ENCODE measurements at places on chromosomes 12 and 14.

GRCh38 chr12:3049611-3050249, 27.4 kb upstream of the TSPAN9 start:
- no peak overlapping the region for H3K27ac ChIP-seq
- H3K4me1 ChIP-seq = peaks cover 8% of the 10 kb centered on the region
- no peak overlapping the region for H3K4me3 ChIP-seq
- peak; percentile 73 for DNase-seq
- no peaks in the 10 kb centered on the region for H3K27me3 ChIP-seq

- H3K27me3 ChIP-seq = no peaks in the 10 kb centered on the region
- H3K36me3 ChIP-seq = no peaks in the 10 kb centered on the region
- H3K27ac ChIP-seq = no peak overlapping the region
- no peak for DNase-seq
- no peak overlapping the region for H3K4me3 ChIP-seq
Measured at GRCh38 chr12:132276066-132276826, 53.1 kb downstream of the GALNT9 start.

DNA sequence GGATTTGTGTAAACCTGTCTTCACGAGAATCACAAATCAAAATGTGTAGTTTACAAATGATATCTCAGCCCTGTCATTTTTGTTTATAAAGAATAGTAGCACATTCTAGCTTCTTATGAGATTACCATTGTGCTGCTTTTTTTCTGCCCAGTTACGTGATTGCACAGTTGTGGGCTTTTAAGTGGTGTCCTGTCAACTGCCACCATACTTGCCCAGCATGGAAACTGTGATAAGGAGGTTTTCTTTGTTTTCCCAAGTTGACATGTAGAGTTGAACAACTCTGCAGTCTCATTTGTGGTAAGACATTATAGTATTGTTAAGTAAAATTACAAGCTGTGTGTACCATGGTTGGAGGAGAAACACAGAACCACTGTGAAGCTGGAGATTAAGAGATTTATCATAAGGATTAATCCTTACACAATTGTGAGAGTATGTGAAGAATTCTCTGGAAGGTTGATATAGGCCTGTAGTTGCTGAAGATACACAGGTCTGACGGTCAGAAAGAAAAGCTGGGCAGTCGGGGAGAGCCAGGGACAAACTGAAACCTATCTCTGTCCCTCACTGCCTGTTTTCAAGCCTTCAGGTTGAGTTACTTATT, 12.2 kb downstream of the CHURC1 start:
- no peak overlapping the region for H3K27ac ChIP-seq
- DNase-seq = no peak
- H3K27me3 ChIP-seq = no peaks in the 10 kb centered on the region
- H3K4me3 ChIP-seq = no peak overlapping the region
- peaks cover 44% of the 10 kb centered on the region for H3K36me3 ChIP-seq

DNA sequence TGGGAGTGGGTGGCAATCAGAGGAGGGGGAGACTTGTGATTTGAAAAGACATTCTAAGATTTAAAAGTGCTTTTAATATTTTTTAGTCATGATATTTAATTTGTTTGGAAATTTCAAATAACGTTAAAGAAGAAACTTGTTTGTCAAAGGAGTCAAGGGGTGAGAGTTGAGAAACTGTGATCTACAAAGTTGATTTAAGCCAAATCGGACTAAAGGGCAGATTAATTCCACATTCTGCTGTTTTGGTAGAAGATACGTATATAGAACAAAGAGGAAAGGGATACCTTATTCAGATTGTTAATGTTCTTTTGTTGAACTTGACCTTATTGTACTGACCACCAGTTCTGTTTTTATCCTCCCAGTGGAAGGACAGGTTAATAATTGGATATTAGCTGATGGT, 6.7 kb downstream of the EIF4B start:
- no peak for DNase-seq
- no peak overlapping the region for H3K27ac ChIP-seq
- H3K4me3 ChIP-seq = no peak overlapping the region
- no peaks in the 10 kb centered on the region for H3K27me3 ChIP-seq
- H3K4me1 ChIP-seq = peaks cover 24% of the 10 kb centered on the region

- no peak overlapping the region for H3K27ac ChIP-seq
- H3K4me3 ChIP-seq = no peak overlapping the region
- no peaks in the 10 kb centered on the region for H3K4me1 ChIP-seq
Measured at GRCh38 chr12:40378691-40379090, 153.9 kb downstream of the LRRK2 start.

DNA sequence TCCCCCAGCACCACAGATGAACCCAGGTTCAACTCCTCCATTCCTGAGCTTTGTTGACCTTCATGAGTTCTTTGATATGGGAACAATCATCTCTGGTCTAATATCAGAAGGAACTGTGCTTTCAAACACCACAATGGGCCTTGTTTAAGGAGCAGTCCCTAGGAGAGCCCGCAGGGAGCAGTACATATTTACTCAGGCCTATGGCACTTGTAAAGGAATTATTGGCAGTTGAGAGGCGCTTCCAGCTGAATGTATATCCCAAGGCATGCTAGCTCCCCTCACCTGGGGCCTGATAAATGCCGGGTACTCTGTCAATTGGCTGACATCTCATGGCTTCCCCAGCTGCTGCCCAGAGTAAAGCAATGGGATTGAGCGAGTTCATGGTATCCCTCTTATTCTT, 76.2 kb downstream of the ZFP36L1 start:
- H3K27ac ChIP-seq = no peak overlapping the region
- no peaks in the 10 kb centered on the region for H3K27me3 ChIP-seq
- H3K36me3 ChIP-seq = no peaks in the 10 kb centered on the region
- peaks cover 8% of the 10 kb centered on the region for H3K4me1 ChIP-seq
- H3K4me3 ChIP-seq = no peak overlapping the region

- H3K27ac ChIP-seq = no peak overlapping the region
- H3K27me3 ChIP-seq = no peaks in the 10 kb centered on the region
- DNase-seq = no peak
- H3K4me1 ChIP-seq = peaks cover 14% of the 10 kb centered on the region
- H3K4me3 ChIP-seq = no peak overlapping the region
Measured at GRCh38 chr12:103832048-103832997, 8.7 kb downstream of the NT5DC3 start.

GRCh38 chr12:68595241-68595640, 15.5 kb upstream of the RAP1B start:
- H3K27ac ChIP-seq = no peak overlapping the region
- H3K27me3 ChIP-seq = no peaks in the 10 kb centered on the region
- H3K4me3 ChIP-seq = no peak overlapping the region

GRCh38 chr12:131164096-131164872, 210.6 kb downstream of the ADGRD1 start:
- no peak overlapping the region for H3K27ac ChIP-seq
- no peaks in the 10 kb centered on the region for H3K4me1 ChIP-seq
- no peaks in the 10 kb centered on the region for H3K36me3 ChIP-seq

DNA sequence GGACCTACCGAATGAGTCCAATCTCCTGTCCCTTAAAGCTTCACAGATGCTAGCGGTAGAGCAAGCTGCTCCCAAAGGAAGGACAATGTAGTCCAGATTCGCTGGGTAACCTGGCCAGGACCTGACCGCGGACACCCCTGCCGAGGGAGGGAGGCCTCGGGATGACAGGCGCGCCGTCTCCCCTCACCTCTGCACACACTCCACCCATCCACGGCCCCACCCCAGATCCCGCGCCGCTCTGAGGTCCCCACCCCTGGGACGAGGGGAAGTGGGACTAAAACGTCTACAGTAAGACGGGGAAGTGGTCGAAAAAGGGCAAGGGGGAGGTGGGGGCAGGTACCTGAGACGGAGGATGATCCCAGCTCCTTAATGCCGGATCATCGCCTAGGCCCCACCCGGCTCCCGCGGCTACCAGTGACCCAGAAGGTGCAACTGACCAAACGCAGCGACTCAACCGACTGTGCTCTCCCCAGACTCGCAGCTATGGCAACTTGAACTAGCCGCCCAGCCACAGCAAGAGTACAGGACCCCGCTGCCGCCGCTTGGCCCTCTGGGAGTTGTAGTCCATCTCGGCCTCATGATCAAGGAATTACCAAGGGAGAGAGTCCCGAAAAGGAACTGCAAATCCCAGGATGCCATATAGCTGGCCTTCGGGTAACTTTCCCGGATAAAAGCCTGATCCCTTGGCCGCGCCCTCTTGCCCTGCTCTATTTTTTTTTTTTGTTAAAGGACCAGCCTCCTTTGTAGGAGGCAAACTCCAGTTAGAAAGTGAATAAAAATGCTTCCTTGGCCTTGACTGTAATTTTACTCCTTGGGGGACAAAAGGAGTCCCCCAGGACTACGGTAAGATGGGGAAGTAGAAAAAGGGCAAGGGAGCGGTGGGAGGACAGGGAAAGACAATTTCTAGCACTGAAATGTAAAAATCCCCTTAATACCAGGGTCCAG, at the start of gene CEP128:
Gene CEP128, minus strand, starts transcription at position 498 of the 945 bp plus-strand sequence.
- peak within 1 kb of the TSS; percentile 48 for H3K27ac ChIP-seq
- H3K4me3 ChIP-seq = peak within 1 kb of the TSS; percentile 83
- DNase-seq = peak; percentile 97
- H3K27me3 ChIP-seq = no peaks in the 10 kb centered on the region

- no peaks in the 10 kb centered on the region for H3K27me3 ChIP-seq
- H3K4me1 ChIP-seq = no peaks in the 10 kb centered on the region
- H3K36me3 ChIP-seq = no peaks in the 10 kb centered on the region
- H3K4me3 ChIP-seq = no peak overlapping the region
- no peak for DNase-seq
- H3K27ac ChIP-seq = no peak overlapping the region
Measured at GRCh38 chr12:96131230-96131788, 62.9 kb upstream of the ELK3 start.

DNA sequence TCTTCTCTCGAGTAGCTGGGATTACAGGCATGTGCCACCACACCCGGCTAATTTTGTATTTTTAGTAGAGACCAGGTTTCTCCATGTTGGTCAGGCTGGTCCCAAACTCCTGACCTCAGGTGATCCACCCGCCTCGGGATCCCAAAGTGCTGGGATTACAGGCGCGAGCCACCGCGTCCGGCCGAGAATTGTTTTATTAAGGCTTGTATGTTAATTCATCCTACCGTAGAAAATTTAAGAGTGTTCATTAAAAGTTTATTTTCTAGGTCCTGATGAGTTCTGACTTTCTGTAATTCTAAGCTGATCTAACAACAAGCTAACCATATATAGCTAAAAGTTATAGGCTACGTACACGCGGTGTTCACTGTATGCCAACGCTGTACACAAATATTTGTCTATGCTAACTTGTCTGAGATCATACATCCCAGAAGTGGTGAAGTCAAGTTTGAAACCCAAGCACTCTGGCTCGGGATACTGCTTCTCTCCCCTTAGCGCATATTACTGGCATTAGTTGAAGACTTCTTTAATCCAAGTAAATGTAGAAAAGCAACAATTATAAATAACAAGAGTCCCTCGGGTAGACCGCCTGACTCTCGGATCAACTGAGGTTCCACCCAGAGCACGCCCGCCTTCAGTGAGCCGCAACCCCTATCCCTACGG, 570 bp upstream of the MRPS35 start:
- H3K36me3 ChIP-seq = no peaks in the 10 kb centered on the region
- DNase-seq = peak; percentile 51
- H3K27ac ChIP-seq = peak overlapping the region; percentile 83
- H3K27me3 ChIP-seq = no peaks in the 10 kb centered on the region
- H3K4me3 ChIP-seq = peak overlapping the region; percentile 78

- no peak for DNase-seq
- H3K4me1 ChIP-seq = peaks cover 4% of the 10 kb centered on the region
- H3K4me3 ChIP-seq = no peak overlapping the region
Measured at GRCh38 chr12:118068445-118068844, 7.5 kb upstream of the WSB2 start.

GRCh38 chr12:39272871-39273655, 169.9 kb downstream of the KIF21A start:
- H3K36me3 ChIP-seq = no peaks in the 10 kb centered on the region
- no peaks in the 10 kb centered on the region for H3K27me3 ChIP-seq
- peaks cover 25% of the 10 kb centered on the region for H3K4me1 ChIP-seq
- no peak overlapping the region for H3K4me3 ChIP-seq

DNA sequence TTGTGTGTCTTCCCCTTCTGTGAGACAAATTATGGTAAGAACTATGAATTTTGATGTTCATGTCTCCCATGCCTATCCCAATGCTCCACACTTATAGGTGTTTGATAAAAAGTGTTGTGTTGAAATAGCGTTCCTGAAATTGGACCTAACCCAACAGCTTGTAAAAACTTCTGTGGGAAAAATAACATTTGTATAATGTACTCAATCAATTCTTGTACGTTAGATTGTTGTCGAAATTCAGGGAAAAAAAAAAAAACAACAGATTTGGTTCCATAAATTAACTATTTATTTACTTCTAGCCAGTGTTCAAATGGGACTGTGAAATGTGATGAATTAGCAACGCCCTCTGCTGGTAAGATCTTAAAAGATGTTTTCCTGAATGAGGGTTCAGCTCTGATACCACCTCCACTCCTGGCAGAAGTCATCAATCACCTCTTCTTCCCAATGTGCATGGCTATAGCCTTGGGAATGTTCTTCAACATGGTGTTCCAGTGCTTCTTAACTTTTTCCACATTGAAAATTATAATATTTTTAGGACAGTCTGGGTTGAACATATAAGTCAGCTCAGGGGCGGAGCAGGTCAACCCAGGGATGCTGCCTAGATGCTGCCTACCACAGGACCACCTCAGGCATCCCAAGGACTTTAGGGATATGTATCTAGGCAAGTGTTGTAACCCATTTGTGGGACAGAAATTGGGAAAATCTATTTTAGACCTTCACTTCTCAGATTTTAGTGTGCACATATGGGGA, 170.6 kb downstream of the OTOGL start:
- H3K4me3 ChIP-seq = no peak overlapping the region
- DNase-seq = peak; percentile 67
- H3K36me3 ChIP-seq = no peaks in the 10 kb centered on the region
- H3K27me3 ChIP-seq = no peaks in the 10 kb centered on the region

DNA sequence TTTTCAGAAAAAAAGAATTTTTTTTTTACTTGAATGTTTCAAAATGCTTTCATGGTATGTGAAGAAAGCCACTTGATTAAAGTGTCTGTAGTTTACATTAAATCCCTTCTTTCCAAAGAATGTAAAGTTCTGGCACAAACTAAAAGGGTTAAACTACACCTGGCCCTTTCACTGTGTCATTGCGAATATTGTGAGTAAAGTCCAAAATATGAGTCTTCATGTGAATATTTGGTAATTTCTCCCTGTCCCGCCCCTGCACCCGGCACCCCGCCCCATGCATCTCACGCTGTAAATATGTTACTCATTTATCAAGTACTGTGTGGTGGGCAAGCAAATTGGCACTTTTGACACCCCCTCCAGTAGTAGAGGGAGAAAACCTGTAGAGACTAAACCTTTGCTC, 274.7 kb downstream of the TTC6 start:
- H3K27me3 ChIP-seq = no peaks in the 10 kb centered on the region
- H3K4me3 ChIP-seq = no peak overlapping the region

GRCh38 chr12:13024531-13024916, 19.7 kb upstream of the FAM234B start:
- DNase-seq = no peak
- no peaks in the 10 kb centered on the region for H3K27me3 ChIP-seq
- no peaks in the 10 kb centered on the region for H3K36me3 ChIP-seq

- H3K36me3 ChIP-seq = no peaks in the 10 kb centered on the region
- H3K4me1 ChIP-seq = peaks cover 63% of the 10 kb centered on the region
- no peak overlapping the region for H3K4me3 ChIP-seq
- H3K27me3 ChIP-seq = no peaks in the 10 kb centered on the region
- H3K27ac ChIP-seq = peak overlapping the region; percentile 66
Measured at GRCh38 chr12:119624966-119625365, 31.4 kb downstream of the TMEM233 start.

GRCh38 chr14:31084385-31084784, 58.2 kb upstream of the STRN3 start:
- no peak overlapping the region for H3K4me3 ChIP-seq
- no peaks in the 10 kb centered on the region for H3K36me3 ChIP-seq
- DNase-seq = no peak
- no peak overlapping the region for H3K27ac ChIP-seq

GRCh38 chr12:64390275-64390851, at the start of gene C12orf56:
C12orf56 (minus strand) TSS chr12:64390758; CDS start chr12:64390565, 193 bp downstream.
- no peak within 1 kb of the TSS for H3K27ac ChIP-seq
- H3K4me3 ChIP-seq = peak within 1 kb of the TSS; percentile 31
- H3K4me1 ChIP-seq = no peaks in the 10 kb centered on the region
- no peaks in the 10 kb centered on the region for H3K36me3 ChIP-seq
- no peaks in the 10 kb centered on the region for H3K27me3 ChIP-seq

Data from A673 (cell line).